ENCODE measurements at places on chromosomes 1 and 21. TPM values are rescaled to one million over a fixed set of nuclear protein-coding genes. Genes with fewer than 3 reads are reported as not detected.

The CBR3 gene
- 3.6 TPM for total RNA-seq

- DNase-seq, result no peak
Measured at GRCh38 chr1:9281908-9282695, 10.6 kb upstream of the SPSB1 start.

The KRTAP27-1 gene
- total RNA-seq, result not detected

DNA sequence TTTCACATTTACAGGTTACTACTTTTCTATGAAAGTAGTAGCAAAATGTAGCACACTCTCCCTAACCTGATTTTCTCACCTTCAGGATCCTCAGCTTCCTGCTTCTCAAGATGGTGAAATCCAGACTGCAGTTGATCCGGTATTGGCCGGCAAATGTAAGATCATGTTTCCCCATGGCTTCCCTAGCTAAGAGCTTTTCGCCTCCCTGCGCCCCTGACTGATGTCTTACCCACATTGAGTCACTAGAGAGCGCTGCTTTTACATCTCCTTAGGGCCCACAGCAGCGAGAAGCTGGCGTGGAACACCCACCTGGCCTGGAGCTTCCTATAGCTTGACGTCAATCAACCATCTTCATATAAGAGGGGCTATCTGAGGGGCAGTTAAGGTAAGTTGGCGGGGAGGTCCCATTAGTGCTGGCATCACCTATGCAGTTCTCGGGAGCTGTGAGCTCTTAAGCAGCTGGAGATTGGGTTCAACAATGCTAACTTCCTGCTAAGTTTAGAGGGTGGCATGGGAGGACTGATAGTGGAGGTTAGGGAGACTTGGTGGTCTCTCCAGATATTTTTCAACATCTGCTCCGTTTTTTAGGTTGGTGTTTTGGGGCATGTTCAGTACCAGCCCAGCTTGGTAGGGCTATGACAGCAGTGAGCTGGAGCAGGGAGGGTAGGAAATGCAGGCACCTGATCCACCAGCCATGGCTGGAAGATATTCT is 5.5 kb downstream of the PTPN7 start:
- peak; percentile 45 for DNase-seq

GRCh38 chr1:236875975-236876374 is 80.9 kb downstream of the MTR start:
- DNase-seq, result no peak

DNA sequence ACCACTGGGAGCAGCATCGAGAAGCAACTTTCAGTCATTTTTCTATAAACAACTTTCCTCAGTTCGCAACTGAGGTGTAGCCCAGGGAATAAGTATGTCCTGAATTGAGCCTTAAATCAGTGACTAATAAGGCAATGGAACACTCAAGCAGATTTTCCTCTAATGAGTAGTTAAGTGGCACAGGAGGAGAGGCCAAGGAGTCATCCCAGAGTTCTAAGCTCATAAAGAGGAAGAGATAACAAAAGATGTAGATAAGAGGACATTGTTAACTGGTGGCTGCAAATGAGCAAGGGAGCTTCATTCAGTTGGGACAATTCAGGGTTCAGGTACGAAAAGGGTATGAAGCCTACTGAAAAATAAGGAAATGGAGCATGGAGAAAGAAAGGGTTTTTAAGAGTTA is 64.5 kb downstream of the LRRC40 start:
- DNase-seq, result no peak

DNA sequence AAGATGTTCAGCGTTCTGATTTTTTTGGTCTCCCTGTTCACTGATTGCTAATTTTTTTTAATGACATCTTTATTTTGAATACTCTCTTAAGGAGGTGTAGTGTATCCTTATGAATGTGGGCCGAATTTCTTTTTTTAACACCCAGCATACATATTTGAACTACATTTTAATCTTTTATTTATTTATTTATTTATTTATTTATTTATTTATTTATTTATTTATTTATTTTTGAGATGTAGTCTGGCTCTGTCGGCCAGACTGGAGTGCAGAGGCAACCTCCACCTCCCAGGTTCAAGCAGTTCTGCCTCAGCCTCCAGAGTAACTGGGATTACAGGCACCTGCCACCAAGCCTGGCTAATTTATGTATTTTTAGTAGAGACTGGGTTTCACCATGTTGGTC is 15.1 kb downstream of the ZBTB8A start:
- DNase-seq, result no peak

All from activated T-cell treated with anti-CD3 and anti-CD28 coated beads, Interleukin-2, amount 50 U/mL, for 4 hours (primary cell).